ENCODE measurements at places on chromosomes 5 and 9.

DNA sequence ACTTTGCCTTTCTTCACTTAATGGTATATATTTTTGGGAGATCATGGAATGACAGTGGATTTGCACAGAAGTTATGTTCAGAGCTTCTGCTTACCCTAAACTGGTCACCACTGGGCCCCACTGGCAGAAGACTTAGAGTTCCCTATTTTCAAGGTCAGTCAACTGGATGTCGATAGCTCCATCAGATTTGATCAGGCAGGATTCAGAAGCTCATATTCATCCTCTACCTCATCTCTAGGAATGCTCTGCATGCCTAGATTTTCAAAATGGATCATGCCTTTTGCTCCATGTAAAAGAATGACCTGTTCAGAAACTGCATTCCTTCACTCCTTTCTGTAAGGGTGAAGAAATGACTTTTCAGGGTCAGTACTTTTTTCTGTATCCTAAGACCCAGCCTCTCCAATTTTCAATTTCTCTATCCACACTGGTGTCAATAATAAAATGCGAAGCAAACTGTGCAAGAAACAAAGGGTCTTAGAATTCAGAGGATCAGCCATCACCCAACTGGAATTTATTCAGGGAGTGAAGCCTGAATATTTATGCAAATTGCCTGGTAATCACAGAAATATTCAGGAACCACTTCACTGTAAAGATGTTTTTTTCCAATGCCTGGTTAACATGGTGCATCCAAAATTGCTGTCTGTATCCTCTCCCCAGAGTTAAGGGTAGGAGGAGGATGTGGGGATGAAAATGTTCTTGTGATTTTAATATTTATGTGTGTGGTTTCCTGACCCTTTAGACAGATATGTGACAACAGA is 125.4 kb downstream of the DOCK2 start:
- no peak for DNase-seq

- no peak for DNase-seq
Measured at GRCh38 chr5:90386099-90386710, 23.4 kb downstream of the CETN3 start.

DNA sequence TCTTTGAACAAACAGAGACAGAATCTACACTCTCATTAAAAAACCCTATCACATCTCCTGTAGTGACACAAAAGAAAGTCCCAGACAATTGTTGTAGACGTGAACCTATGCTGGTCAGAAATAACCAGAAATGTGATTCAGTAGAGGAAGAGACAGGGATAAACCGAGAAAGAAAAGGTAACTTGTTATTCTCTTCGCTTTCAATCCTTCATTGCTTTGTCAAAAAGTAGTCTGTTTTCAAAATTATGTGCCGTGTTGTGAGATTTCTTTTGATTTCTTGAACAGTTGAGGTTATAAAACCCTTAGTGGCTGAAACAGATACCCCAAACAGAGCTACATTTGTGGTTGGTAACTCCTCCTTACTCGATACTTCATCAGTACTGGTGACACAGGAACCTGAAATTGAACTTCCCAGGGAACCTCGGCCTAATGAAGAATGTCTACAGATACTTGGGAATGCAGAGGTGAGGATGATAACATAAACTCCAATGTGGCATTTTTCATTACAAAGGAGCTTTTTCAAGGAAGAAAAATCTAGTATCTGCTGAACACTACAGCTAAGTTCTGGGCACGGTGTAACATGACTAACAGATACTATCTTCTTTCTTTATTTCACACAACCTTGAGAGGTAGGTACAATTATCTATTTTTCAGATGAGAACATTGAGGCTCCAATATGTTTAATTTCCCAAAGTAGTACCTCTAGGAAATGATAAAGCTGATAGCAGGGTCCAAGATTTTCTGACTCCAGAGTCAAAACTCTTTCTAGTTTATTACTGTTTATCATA is 14.3 kb downstream of the HMGCR start:
- no peak for DNase-seq

DNA sequence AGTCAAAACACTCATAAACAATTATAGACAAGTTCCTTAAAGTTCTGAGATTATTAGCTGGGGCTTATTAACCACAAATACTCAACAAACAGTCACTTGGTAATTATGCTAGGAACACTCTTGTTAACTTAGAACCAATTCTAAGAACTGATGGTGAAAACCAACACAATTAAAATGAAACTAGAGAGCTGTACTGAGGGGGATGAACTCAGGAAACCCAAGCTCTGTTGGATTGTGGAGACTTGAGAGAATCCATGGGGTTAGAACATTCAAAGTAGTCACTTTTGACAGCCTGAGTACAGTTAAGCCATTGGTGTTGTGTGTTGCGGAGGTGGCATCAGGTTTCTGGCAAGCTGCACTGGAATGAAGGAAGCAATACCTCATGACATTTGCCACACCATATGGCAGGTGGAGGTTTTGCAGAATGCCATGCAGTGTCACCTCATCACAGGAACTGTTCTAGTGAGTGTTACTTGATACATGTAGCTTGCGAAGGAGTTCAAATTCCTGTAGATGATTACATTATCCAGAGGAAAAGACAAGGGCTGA is 480.9 kb upstream of the CD180 start:
- DNase-seq = no peak

GRCh38 chr9:4984171-4984620 is 876 bp upstream of the JAK2 start:
- no peak for DNase-seq

- no peak for DNase-seq
Measured at GRCh38 chr5:128815201-128815600, 150.1 kb upstream of the SLC27A6 start.

DNA sequence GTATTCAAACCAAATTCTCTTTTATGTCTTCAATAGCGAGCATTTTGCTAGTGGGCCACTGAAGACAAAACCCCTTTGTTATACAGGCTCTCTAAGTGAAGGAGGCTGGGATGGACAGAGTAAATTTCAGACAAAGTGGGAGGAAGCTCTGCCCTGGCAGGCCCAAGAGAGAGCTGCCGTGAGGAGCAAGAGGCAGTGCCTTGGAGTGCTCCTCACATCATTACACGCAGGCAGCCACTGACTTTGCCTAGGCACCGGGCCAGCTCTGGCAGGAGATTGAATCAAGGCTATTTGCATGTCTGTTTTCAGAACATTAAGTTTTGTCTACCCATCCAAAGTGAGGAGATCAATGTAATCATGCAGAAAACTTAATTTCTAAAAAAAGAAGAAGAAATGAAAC is 167.7 kb downstream of the CCDC192 start:
- DNase-seq = no peak

DNA sequence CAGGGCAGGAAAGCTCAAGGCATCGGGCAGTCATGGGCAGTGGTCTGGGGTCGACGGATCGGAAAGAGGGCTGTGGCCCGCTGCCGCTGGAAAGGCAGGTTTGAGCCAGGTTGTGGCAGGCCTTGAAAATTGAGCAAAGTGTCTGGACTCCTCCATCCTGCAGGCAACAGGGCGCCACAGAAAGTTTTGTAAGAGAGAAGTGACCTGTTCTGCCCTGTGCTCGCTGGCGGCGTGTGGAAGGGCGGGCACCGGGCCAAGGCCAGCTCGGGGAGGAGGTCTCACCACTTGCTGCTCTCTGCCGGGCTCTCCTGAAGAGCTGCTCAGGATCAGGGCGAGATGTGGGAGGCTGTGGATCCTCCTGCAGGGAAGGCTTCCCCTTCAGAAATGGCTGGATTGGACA is 41.4 kb upstream of the FAT2 start:
- no peak for DNase-seq

- DNase-seq = no peak
Measured at GRCh38 chr9:136748666-136749611, 614 bp upstream of the LCN6 start.

All from stimulated activated CD8-positive, alpha-beta memory T cell treated with anti-CD3 and anti-CD28 coated beads, Interleukin-2, amount 100 ng/mL, for 48 hours (primary cell).